CD4-positive, alpha-beta T cell treated with Interleukin-2 at 100 ng/mL for 4 hours (primary cell): ENCODE measurements at places on chromosomes 4 and X.

GRCh38 chrX:56397636-56398035 is 165.5 kb downstream of the KLF8 start:
- DNase-seq: peak; percentile 47

GRCh38 chr4:69835766-69836165 is 24.2 kb downstream of the SULT1E1 start:
- DNase-seq: no peak

- no peak for DNase-seq
Measured at GRCh38 chrX:23497919-23498318, 163.3 kb downstream of the PTCHD1 start.

GRCh38 chrX:154096140-154097002 is 1.1 kb downstream of the MECP2 start:
- DNase-seq: peak; percentile 19

- DNase-seq: no peak
Measured at GRCh38 chrX:87873347-87873941, 355.8 kb downstream of the KLHL4 start.

GRCh38 chr4:142752202-142752786 is 93.8 kb downstream of the INPP4B start:
- DNase-seq: no peak

DNA sequence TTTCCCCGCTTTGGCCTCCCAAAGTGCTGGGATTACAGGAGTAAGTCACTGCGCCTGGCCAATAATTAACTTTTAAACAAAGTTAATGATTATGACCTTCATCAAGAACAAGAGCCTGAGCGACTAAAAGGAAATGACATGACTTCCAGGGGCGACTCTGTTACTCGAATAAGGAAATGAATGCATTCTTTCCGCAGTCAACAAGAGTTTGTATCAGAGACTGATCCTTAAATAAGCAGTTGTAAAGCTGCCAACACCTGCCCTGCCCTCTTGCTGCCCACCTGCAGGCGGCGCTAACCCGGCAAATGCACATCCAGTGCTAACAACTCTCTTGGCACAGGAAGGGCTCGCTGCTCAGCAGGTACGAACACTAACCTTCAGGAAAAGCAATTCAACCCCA is 27.3 kb downstream of the WDR1 start:
- DNase-seq: no peak

DNA sequence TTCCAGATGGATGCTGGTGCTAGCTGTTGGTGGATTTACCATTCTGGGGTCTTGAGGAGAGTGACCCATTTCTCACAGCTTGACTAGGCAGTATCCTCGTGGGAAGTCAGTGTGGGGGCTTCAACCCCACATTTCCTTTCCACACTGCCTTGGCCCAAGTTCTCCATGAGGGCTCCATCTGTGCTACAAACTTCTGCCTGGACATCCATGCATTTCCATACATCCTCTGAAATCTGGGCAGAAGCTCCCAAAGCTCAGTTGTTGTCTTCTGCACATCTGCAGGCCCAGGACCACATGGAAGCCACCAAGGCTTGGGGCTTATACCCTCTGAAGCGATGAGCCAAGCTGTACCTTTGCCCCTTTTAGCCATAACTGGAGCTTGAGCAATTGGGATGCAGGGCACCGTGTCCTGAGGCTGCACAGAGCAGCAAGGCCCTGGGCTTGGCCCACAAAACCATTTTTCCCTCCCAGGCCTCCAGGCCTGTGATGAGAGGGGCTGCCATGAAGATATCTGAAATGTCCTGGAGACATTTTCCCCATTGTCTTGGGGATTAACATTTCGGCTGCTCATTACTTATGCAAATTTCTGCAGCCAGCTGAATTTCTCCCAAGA is 248.7 kb upstream of the ANKRD50 start:
- DNase-seq: no peak

GRCh38 chrX:54208531-54208930 is 25.5 kb upstream of the FAM120C start:
- no peak for DNase-seq

DNA sequence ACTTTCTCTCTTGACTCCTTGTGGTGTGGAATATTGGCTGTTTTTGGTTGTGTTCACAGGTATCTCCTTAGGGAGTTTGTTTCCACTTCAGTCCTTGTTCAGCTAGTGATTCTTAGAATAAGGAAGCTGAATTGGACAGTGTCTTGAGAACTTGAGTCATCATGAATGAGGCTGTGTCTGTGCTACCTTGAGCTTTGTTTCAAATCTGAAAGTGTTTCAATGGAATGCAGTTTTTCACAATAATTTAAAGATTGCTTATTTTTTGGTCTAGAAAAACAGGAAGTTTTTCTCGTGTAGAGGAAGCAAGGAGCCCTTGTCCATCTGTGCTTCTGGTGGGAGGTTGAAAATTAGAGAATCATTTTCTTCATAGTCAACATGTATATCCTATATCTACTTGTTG is 76.5 kb downstream of the ZNF518B start:
- no peak for DNase-seq

- DNase-seq: no peak
Measured at GRCh38 chrX:148610328-148610698, 109.9 kb downstream of the AFF2 start.

- no peak for DNase-seq
Measured at GRCh38 chr4:140807491-140808252, 51.5 kb upstream of the TBC1D9 start.

- no peak for DNase-seq
Measured at GRCh38 chr4:60327651-60328050, 872.5 kb upstream of the ADGRL3 start.

DNA sequence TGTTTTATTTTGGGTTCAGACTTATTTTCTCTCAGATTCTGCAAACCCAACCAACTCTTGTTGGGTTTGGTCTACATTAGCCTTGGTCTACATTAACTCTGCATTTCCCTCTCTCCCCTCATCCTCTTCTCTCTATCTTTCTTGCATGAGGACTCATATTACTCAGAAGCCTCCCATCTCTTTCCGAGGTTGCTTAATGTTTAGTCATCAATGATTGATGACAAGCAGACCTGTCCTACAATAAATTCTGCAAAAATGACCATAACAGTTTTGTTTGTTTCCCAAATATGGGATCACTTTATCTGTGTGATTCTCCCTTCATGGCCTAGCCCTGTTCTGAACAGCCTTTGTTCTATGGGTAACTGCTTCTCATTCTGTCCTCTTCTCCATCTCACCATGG is 75.2 kb downstream of the GABRB1 start:
- DNase-seq: no peak

DNA sequence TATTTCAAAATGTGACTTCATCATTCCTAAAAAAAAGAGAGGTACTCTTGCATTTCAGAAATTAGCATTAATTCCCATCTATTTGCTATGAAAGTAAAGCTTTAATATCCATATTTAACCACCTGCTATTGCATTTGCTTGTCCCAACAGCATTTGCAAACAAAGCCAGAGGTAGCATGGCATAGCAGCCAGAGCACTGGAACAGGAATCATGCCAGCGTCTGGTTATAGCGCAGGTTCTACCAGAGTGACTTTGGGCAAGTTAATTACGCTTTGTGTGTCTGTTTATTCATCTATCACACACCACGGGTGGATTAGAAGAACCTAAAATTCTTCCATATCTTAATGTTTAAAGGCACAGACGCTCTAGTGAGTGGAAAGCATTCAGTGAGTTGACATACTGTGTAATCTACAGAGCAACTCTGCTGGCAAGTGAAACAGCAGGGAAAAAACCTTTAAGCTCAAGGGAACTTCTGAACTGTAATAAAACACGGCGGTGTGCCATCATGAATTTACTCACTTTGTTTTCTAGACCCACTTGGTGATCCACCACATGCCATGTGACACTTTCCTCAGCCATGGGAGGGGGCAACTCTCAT is 76.6 kb upstream of the QRFPR start:
- DNase-seq: no peak

DNA sequence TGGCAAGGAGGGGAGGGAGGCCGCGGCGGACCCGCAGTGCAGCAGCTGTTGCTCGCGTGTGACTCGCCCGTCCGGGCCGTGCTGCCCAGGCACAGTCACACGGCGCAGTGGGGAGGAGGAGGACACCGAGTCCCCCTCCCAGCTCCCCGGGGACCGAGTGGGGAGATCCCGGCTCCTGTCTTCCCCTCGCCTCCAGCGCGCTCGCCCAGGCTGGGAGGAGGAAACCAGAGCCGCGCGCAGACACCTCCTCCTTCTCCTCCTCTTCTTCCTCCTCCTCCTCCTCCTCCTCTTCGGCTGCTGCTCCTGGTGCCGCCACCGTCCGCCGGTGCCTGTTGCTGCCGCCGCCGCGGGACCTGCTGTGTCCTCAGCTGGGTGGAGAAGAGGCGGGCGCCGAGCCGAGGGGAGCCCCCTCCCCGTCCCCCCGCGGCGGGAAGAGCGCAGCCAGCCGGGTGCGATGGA is at the start of gene TBC1D1:
TSS of gene TBC1D1 (plus strand) at position 284 of the 459 bp plus-strand sequence. CDS start 11,012 bp downstream, outside the sequence.
- DNase-seq: peak; percentile 40

GRCh38 chrX:31132821-31133241 is 61.0 kb upstream of the FTHL17 start:
- DNase-seq: no peak

DNA sequence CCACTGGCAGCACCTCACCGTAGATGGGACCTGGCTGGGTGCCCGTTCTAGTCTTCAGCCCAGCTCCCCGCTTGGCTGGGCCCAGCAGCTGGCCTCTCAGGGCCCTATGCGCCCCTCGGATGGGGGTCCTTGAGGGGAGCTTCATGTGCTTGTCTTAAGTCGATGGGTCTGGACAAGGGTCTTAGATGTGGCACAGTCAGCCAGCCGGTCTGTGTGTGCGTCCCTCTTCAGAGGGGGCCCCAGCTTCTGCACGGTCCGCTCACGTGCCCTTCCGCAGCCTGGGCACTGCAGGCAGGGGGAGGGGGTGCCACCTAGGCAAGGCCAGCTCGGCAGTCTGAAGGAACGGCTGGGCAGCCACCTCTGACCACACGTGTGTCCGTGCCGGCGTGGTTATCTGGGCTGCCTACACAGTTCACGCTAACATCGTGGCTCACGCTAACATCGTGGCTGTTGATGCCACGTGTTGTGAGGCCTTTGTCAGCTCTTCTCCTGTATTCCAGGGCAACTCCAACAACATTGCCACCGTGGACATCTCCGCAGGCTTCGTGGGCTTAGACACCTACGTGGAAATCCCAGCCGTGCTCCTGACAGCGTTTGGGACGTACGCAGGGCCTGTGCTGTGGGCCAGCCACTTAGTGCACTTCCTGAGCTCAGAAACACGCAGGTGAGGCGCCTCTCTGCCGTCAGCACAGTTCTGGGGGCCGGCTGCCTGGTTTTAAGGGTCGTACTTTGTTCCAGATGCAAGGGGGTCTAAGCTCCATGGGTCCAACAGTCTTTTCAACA is 34.5 kb downstream of the PIGG start:
- DNase-seq: no peak

DNA sequence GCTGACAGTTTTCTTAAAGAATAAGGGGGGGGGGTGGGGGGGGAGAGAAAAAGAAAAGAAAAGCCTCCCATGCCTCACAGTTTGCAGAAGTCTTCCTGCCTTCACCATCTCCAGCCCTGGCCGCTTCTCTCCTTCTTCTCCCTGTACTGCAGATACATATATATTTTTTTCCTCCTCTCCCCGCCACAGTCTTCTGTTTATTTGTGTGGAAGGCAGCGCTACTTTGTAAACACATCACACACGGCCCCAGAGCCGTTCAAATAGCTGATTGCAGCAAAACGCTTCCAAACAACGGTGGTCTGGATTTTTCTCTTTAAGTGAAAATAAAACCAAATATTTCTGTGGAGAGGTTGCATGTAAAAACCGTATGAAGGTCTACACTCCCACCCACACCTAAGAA is 732 bp downstream of the NLGN4X start:
- no peak for DNase-seq

GRCh38 chr4:73446336-73446938 is 10.4 kb downstream of the AFP start:
- DNase-seq: peak; percentile 22

GRCh38 chrX:148700021-148700420 is 199.6 kb downstream of the AFF2 start:
- DNase-seq: no peak

- DNase-seq: no peak
Measured at GRCh38 chrX:50778272-50778671, 35.7 kb downstream of the SHROOM4 start.

DNA sequence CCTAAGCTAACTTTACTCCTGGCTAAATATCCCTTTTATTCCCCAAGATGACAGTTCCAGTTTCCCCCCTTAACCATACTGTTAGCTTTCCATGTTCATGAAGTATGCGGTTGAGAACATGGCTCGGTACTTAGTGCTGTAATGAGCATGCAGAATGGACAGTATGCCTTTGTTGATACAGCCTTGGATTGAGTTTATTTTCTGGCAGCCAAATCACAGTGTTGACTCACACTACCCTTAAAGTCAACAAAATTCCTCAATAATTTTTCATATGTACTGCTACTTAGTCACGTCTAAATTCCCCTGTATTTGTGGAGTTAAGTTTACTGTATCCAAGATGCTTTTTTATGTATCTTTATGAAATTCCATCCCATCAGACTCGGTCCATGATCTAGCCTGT is 1.4 kb upstream of the VEGFC start:
- DNase-seq: no peak

DNA sequence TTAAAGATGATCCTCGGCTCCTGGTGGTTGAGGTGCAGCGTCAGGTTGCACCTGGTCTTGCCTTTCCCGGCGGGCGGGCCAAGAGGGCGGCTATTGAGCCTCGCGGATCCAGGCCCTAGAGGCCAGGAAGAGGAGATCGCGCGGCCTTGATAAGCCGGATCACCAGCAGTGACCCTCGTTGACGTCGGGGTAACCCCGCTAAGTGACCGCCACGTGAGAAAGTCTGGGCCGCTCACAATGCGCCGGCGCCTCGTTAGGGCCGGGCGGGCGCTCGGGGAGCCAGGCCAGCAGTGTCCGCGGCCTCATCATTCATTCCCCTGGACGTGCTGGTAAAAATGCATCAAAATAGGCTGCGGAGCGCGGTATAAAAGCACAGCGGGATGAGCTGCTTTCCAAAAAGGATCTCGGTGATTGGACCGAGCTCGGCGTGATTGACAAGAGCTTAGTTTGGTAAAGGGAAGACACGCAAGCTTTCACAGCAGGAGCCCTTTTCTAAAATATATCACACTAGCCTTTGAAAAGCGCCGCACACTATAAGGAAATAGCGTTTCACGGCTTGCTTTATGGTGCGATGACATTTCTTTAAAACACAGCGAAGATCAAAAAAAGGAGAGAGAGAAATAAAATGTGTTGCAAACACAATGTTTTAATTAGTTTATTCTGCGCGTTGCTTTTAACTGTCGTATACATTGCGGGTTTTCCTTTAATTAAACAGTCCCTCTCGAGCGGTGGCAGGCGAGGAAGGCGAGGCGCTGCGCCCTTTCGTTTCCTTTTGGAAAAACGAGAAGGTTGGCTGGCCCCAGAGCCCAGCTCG is 15.9 kb upstream of the ZIC3 start:
- no peak for DNase-seq

DNA sequence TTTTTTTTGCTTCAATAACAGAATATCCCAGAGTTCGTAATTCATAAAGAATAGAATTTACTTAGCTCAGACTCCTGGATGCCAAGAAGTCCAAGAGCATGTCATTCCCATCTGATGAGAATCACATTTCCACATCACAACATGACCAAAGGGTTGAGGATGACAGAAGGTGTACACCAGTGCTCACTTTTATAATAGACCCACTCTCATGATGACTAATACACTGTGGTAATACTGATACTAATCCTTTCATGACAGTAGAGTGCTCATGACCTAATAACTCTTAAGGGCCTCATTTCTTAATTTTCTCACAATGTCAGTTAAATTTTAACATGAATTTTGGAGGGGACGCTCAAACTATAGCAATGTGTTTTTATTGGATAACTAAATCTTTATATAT is 69.2 kb downstream of the ZNF732 start:
- no peak for DNase-seq

- DNase-seq: no peak
Measured at GRCh38 chr4:8147231-8147970, 11.2 kb downstream of the ABLIM2 start.
